NCI-H1694 (cell line): ENCODE measurements at places on chromosomes 3 and 15.

DNA sequence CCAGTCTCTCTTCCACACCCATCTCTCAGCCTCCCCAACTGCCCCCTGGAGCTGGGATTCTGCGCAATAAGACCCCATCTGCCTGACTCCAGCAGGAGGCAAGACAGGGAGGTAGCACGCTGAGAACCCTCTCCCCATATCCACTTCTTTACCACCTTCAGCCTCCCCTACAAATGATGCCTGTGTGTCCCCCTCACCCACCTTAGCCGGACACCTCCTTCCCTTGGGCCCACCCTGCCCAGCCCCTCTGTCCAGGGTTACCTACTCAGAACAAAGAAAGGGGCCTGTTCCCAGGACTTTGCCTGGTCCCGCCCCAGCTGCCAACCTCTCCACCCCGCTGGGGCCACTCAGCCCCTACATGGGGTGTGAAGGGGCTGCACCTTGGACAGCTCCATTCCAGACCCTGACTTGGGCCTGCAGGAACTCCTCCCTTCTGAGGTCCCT, 40.8 kb upstream of the ATP2B2 start:
- no peak for DNase-seq

DNA sequence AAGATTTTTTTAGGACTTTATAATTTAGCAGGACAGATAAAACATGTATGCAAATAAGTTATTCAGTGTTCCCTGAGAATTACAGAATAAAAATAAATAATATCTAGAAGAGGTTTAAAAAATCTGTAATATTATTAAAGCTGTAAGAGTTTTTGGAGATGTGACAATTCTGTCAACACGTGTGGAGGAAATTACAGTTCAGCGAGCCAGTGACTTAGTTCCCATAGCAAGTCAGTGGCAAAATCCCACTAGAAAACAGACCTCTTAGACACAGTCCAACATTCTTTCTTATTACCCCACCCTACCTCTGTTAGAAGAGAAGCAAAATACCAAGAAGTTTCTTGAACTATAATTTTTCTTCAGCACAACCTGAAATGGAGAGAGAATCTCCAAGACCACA, 16.2 kb upstream of the DENND6A start:
- DNase-seq = no peak

DNA sequence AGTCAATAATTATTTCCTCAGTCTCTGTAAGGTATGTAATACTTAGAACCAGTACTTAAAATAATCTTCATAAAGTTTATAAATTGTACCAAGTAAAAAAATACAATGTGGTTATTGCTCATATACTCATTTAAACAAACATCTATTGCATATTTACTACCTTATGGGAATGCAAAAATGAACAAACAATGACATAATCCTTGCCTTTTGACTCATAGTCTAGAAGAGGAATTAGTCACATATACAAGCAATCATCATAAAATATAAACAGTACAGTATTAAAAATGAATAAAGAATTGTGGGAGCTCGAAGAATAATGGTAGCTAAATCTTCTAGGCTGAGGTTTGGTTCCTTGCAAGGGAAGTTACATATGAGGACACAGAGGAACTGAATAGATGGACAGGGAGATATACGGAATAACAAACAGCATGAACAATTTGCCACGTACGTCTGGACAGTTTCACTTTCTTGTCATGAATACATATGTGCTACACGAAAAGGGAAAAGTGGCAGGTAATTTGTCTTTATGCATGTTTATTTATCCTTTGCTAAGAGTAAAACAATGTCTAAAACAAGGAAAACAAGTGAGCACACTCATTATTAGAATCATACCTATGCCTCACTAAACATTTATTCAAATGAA, 17.2 kb downstream of the IMPG2 start:
- no peak for DNase-seq

DNA sequence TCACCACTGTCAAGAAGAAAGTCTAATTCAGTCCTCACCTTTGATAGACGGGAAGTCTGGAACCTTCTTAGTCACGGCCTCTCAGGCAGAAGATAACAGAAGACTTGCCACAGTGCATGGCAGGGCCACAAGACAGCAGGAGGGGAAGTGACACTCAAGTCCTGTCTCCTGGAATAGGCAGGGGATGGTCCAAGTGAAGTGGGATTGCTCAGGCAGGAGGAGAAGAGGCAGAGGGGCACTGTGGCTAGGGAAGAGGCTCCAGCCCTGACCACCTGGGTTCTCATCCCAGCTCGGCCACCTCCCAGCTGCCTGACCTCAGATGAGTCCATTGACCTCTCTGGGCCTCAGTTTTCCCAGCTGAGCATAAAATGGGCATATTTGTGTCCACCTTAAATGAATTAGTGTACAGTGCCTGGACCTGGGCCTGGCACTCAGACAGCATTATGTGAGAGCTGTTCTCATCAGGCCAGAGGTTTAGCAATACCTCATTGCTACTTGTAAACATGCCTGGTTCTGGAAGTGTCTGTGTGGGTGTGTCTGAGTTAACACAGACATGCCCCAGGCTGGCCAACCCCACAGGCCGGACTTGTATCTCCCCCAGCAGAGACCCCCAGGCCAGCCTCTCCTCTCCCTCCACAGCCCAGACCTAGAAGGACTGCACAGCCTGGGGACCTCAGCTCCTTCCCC, 11.5 kb upstream of the PCSK6 start:
- no peak for DNase-seq

DNA sequence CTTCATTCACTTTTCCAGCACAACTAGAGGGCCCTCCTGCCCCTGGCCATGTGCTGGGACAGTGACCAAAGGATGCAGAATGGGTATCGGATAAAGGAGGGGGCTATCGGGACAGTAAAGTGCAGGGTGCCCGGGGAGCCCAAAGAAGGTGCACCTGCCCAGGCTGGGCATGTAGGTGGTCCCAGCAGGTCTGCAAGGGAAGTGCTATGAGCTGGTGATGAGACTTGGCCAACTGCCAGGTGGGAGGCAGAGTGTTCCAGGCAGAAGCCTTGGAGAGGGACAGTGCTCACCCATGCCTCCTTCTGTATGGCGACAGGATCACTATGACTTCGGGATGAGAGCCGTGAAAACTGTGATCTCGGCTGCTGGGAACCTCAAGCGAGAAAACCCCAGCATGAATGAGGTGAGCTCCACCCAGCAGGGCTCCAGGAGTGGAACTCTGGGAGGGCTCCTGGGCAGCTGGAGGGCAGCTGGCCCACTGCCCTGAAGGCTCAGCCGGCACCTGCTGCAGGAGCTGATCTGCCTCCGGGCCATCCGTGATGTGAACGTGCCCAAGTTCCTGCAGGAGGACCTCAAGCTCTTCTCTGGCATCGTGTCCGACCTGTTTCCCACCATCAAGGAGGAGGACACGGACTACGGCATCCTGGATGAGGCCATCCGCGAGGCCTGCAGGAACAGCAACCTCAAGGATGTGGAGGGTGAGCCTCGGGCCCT, 48.4 kb downstream of the DNAH1 start:
- no peak for DNase-seq

- DNase-seq = no peak
Measured at GRCh38 chr3:141367038-141367730, 1.1 kb upstream of the ZBTB38 start.

- no peak for DNase-seq
Measured at GRCh38 chr3:60294181-60294580, 957.1 kb downstream of the FHIT start.

GRCh38 chr15:80250614-80251427, 1.2 kb downstream of the CTXND1 start:
- no peak for DNase-seq

DNA sequence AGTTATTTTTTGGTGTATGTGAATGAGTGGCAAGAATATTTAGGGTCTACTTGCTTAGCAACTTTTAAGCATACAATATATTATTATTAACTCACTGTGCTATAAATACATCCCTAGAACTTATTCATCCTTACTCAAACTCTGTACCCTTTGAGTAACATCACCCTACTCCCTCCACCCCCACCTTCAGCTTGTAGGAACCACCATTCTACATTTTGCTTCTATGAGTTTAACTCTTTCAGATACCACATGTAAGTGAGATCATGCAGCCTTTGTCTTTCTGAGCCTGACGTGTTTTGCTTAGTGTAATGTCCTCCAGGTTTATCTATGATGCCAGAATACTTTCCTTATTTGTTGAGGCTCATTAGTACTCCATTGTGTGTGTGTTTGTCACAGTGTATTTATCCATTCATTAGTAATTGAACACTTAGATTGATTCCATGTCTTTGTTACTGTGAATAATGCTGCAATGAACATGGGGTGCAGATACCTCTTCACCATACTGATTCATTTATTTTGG, 526.9 kb downstream of the PYDC2 start:
- no peak for DNase-seq

- DNase-seq = no peak
Measured at GRCh38 chr3:181913254-181913653, 201.5 kb downstream of the SOX2 start.
